Posterior vena cava (tissue), 2 donors: ENCODE measurements at places on chromosomes 1 and 21.

- DNase-seq = no peak
Observed at GRCh38 chr1:3472088-3472850, 17.8 kb downstream of the ARHGEF16 start.

GRCh38 chr1:195158091-195158490 lies 1450.1 kb downstream of the KCNT2 start:
- DNase-seq = no peak

GRCh38 chr21:34796518-34797200 lies 127.9 kb downstream of the CLIC6 start:
- no peak for DNase-seq

DNA sequence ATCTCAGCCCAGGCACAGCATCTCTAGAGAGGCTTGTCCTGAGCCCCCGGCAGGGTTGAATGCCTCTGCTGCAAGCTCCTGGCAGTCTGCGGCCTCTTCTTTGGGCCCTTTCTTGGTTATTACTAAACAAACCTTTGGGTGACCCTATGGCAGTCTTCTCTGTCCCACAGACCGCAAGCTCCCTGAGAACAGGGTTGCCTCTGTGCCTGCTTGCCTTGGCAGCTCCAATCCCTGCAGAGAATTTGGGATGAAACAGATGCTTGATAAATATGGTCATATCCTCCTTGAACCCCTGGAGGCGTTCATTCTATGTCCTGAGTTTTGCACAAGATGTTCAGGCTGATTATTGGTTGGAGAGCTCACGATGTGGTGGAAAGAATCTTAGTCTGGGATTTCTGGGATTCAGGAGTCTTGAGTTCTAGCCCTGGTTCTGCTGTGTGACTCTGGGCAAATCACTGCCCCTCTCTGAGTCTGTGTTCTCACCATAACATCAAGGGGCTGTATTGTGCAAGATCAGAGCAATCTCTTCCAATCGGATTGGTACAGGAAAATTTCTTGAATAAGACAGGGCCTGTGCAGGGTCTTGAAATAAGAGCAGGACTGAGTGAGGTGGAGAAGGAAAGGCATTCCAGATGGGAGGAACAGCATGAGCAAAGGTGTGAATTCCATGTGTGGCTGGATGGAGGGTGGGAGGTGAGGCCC lies 49.6 kb downstream of the EDN2 start:
- DNase-seq = no peak

- DNase-seq = peak; percentile 44
Observed at GRCh38 chr1:180267761-180268555, 37.9 kb downstream of the LHX4 start.

GRCh38 chr1:206921772-206922265 lies at the start of gene FCMR:
Gene FCMR (minus strand): TSS chr1:206921941. CDS start chr1:206921854, 87 bp downstream.
- DNase-seq = no peak

GRCh38 chr1:175409938-175410337 lies 217.4 kb upstream of the KIAA0040 start:
- DNase-seq = no peak

DNA sequence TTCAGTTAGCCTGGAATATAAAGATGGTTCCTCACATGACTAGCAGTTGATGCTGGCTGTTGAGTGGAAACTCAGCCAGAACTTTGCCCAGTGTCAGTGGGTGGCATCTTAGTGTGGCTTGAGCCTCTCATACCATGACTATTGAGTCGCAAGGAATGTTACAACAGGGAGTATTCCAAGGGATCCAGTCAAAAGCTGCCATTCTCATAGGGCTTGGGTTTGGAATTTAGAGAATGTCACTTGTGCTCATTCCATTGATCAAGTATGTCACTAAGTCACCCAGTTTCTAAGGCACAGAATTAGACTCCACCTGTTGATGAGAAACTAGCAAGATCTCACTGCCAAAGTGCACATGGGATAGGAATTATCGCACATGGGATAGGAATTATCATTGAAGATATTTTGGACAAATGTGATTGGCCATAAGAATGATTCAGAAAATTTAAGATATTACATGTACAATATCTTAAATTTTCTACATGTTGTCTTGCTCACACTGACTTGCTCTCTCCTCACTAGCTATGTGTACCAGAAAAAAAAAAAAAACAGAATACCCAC lies 1290.7 kb upstream of the ADGRL2 start:
- DNase-seq = no peak

GRCh38 chr1:168136709-168137514 lies at the start of gene GPR161:
Gene GPR161 (minus strand): TSS chr1:168136930. CDS start chr1:168104850, 32,080 bp downstream.
- peak; percentile 82 for DNase-seq

- peak; percentile 23 for DNase-seq
Observed at GRCh38 chr1:25705699-25706098, 89.1 kb downstream of the MAN1C1 start.

DNA sequence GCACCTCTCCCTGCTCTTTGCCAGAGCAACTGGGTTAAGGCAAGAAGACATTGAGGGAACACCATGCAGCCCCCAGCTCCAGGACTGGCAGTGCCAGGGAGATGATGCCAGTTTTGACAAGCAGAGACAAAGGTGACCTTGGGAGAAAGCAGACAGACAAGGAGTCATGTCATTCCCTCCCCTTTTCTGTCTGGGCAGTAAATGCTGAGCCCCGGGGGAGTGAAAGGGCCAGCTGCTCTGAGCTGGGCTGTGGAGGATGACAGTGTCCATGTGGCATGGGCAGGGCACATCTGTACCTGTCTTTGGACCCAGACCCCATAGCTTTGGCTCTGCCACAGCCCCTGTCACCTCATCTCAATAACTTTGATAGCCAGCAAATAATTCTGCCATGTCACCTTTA lies 24.2 kb downstream of the PLEKHA6 start:
- peak; percentile 25 for DNase-seq

- no peak for DNase-seq
Observed at GRCh38 chr1:218164930-218165700, 120.0 kb upstream of the RRP15 start.

DNA sequence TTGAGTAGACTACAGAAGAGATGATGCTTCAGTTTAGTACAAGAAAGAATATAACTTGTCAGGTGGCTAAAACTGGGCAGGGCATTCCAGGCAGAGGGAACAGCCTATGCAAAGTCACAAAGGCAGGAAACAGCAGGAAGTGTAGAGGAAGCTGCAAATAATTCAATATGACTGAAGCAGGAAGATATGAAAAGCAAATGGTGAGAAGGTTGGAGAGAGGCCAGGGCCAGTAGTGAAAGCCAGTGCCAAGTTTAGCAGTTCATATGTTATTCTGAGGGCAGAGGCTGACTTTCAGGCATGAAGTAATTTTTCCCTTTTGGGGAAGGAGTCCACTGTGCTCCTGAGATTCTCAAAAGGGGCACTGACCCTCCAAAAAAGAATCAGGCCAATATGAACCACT lies 8.0 kb upstream of the YBX1 start:
- no peak for DNase-seq

DNA sequence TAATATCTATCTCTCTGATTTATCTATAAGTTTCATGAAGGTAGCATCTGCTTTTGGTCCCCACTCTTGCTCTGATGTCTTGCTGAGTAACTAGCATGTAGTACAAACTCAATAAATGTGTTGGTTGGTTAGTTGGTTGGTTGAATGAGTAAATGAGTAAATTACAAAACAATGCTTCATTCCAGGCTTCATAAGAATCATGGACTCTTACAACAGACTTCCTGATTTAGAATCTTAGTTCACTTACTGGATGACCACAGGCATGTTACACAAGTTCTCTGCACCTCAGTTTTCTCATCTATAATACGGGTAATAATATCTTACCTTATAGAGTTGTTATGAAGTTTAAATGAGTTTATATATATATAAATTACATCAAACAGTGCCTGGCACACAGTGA lies 98.6 kb downstream of the ZNF281 start:
- no peak for DNase-seq

GRCh38 chr1:47779613-47780012 lies 217.6 kb downstream of the TRABD2B start:
- DNase-seq = no peak

GRCh38 chr1:16441282-16441665 lies 750 bp downstream of the NECAP2 start:
- no peak for DNase-seq

DNA sequence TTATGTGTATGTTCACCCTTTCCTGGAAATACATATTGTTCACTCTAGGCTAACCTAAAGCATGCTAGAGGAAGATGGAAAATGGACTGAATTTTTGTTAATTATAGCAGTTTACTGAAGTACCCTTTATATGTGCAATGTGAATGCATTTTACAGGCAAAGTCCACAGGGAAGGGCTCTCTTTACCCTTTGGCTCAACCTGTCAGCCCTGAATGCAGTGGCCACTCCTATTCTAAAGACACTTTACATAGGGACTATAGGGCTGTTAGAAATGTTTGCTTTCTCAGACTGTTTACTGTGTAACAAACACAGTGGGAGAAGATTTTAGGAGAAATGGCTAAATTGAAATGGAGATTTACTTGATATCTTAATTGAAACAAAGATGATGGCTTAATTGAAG lies 78.5 kb downstream of the BRINP2 start:
- DNase-seq = no peak

DNA sequence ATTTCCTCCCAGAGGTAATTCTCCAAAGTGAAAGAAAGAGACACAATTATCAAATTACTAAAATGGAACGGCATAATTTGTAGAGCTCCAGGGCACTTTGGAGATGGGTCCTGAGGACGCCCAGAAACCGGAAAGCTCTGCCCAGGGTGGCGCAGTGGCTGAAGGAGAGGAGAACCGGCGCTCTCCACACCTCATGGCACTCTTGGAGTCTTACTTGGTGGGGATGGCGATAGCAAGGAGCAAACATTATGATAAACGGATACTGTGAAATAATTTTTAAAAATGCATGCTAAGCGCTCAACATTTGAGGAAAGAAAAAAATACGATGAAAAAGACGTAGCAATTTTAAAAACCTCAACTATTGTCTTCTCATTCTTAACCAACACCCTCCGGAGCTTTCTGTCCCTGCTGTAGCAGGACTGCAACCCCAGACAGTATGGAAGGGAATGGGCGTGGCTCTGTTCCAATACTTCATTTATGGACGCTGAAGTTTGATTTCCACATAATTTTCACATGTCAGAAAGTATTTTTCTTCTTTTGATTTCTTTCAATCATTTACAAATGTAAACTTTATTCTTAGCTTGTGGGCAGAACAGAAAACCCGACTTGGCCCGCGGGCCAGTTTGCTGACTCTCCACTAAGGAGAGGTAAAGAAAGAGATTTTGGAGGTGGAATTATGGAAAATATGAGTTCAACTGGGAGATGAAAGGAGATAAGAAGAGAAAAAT lies 1.1 kb downstream of the S100A11 start:
- no peak for DNase-seq

DNA sequence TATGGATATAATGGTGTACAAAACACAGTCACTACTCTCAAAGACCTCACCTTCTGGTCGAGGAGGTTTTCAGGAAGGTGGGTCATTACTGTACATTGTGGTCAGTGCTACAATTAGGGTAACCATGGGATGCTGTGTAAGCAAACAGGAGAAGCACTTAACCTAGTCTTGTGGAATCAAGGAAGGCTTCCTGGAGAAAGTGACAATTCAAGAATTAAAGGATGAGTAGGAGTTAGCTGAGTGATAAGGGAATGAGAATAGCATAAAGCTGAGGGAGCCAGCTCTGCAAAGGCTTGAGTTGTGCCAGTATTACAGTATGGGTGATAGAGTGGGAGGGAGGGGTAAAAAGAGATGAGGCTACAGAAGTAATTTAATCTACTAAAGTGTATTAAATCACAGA lies 17.2 kb downstream of the NEXN start:
- no peak for DNase-seq

GRCh38 chr1:59554011-59554663 lies 257.2 kb downstream of the FGGY start:
- DNase-seq = no peak

- no peak for DNase-seq
Observed at GRCh38 chr1:77467741-77468140, 185.9 kb downstream of the AK5 start.

DNA sequence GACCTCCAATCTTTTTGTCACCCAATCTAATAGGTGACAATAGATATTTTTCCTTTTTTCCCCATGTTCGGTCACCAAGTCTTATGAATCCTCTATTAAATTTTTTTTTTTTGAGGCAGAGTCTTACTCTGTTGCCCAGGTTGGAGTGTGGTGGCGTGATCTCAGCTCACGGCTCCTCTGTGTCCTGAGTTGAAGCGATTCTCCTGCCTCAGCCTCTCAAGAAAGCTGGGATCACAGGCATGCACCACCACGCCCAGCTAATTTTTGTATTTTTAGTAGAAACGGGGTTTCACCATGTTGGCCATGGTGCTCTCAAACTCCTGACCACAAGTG lies 42.5 kb upstream of the MTF1 start:
- no peak for DNase-seq

DNA sequence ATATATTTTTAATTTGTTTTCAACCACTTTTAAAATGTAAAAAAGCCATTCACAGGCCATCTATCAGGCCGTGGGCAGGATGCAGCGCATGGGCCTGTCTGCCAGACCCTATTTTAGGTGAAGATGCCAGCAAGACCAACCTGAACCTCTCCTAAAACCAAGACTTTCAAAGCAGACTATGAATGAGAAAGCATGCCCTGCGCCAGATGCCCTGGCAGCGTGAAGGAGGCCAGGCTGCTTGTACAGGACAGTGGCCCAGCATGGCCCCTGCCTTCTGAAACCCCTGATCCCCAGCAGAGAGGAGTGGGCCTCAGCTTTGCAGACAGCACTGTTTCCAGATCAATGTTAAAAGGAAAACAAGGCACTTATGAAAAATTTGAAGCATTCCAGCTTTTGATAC lies 31.6 kb downstream of the WDR4 start:
- DNase-seq = peak; percentile 38

GRCh38 chr1:243482141-243483022 lies 226.5 kb downstream of the SDCCAG8 start:
- no peak for DNase-seq

DNA sequence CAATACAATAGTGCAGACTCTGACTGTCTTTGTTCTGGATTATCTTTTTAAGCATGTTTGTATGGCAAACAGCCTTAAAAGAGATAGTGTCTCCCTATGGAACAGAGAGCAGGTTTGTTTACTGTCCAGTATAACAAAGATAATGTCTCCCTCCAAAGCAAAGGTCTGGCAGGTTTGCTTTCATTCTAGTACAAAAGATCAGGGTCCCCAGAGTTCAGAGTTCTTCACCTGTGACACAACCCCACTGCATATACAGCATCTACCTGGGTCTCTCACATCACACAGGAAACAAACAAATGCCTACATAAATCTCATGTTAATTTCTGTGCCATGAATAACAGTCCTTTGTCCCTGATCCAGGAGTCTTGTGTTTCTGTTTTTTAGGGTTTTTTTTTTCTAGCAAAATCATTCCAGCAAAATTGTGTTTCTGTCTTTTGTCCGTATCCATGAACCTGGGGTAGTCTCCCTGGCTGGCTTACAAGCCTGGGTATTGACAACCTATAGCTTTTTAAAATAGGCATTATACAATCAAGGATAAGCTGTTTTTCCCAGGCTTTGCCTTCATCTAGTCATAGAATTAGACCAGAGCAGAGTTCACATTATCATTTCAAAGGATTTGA lies 89.4 kb upstream of the PTBP2 start:
- no peak for DNase-seq
